ENCODE measurements at places on chromosomes 3 and 15.

GRCh38 chr15:53591041-53591440 lies 168.4 kb downstream of the WDR72 start:
- no peak for DNase-seq

- DNase-seq, result no peak
Measured at GRCh38 chr3:144843099-144843498, 871.5 kb downstream of the DIPK2A start.

DNA sequence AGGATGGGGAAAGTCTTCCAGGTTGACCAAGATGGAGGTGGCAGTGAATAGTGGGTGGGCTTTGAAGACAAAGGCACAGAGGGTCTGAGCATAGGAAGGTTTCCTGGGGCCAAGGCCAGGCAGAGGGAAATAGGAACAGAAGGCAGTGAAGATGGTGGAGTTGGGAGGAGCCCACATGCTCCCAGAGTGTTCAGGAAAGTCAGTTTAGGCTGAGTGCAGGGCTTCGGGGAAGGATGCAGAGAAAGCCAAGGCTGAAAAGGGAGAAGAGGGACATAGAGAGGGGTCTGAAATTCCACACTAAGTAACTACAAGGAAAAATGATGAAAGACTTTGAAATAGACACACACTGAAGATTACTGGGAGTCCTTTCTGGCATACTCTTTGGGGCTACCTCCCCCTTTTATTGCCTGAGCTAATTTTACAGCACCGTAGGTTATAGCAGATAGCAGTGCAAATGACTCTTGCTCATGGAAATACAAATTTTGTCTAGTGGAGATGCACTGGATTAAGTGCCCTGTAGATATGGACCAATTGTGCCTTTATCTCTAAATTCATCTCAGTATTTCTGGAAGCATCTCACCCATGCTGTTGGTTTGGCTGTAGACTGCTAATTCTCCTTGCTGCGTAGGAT lies 3.8 kb downstream of the CX3CR1 start:
- no peak for DNase-seq

DNA sequence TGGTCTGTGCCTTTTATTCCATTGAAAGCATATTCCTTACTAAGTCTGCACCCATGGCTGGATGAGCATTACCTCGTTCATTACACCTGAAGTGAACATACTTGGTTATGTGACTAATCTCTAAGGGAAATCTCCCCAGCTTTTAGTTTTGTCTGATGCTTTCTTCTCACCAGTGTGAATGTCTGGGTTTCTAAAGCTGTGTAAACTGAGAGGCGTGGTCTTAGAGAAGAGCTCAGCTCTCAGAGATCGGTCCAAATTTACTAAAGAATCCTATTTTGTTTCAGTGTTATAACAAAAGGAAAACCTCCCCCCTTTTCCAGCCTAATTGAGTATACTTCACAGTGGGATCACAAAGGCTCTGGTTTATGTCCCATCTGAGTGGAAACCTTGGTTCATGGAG lies 352.3 kb downstream of the PTPRG start:
- no peak for DNase-seq

DNA sequence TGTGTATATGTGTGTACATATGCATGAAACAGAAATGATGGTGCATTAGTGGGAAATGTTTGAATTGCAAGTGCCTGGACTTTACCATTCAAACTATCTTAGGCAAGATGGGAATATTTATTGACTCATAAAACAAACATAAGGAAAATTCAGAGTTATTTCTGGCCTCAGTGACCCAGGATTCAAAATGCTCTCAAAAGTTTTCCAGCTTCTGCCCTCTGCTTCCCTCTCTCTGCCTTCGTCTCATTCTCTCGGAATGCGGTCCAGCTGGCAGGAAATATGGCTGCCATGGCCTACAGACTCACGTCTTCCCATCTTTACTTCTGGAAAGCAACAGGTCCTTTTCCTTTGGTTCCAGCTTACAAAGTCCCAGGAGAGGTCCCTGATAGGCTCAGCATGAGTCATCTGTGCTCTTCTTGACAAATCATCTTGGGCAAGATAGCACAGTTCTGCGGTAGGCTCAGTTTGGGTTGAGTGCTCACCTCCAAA lies 8.7 kb upstream of the ZNF774 start:
- DNase-seq, result no peak

GRCh38 chr3:147189016-147189415 lies 217.3 kb downstream of the ZIC4 start:
- DNase-seq, result no peak

DNA sequence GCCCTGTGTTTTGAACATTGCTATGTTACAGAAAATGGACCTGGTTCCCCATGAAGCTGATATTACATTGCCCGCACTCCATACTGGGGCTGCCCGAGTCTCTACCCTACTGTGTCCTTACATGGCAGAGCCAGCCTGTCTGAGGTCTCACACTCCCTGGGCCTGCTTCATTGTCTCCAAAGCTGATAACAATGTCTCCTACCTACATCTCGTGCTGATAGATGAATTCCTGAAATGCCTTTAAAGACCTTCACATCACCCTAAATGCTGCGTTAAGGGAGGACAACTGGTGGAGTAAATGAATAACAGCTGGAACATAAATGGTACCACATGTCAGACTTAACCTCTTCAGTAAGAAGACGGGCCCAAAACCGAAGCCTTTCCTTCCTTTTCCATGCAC lies 62.9 kb upstream of the PTX3 start:
- DNase-seq, result no peak

DNA sequence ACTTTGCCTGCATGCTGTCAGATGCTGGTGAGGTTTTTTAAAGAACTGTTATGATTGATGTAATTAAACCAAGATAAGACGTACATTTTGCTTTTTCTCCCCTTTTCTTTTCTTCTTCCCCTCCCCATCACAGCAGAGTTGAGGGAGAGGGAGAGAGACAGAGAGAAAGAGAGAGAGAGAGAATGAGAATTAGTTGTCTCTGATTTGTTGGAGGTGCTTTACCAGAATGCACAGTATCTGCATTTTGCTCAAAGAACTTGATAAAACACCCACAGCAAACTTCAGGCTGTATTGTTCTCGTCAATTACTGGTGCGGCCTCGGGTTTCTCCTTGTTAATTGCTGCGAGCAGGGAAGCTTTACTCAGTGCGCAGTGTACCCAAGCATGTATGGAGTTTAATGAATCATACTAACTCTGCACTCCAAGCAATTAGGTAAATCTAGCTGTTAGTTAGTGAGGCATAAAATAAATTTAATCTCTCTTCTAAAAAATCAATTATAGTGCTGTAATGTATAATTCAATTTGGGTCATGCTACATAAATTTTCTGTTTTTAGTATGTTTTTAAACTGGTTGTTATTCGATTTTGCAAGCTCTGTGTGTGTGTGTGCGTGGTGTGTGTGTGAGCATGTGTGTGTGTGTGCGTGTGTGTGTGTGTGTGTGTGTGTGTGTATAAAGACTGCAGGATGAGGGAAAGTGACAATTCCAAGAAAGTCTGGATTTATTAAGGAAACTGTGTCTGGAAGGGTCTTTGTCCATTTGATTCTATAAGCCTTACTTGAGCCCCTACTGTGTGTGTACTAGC lies 273.4 kb downstream of the TLE3 start:
- no peak for DNase-seq

DNA sequence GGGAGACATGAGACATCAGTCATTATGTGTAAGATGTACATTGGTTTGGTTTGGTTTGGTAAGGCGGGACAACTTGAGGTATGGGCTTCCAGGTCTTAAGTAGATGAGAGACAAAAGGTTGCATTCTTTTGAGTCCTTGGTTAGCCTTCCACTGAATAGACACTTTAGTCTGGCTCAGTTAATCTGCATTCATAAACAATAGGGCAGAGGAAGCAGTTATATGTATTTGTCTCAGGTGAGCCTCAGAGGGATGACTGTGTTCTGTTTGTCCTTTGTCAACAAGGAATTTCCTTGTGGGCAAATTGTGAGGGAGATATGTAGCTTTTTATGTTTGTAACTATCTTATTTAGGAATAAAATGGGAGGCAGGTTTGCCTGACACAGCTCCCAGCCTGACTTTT lies 50.4 kb downstream of the TCF12 start:
- no peak for DNase-seq

DNA sequence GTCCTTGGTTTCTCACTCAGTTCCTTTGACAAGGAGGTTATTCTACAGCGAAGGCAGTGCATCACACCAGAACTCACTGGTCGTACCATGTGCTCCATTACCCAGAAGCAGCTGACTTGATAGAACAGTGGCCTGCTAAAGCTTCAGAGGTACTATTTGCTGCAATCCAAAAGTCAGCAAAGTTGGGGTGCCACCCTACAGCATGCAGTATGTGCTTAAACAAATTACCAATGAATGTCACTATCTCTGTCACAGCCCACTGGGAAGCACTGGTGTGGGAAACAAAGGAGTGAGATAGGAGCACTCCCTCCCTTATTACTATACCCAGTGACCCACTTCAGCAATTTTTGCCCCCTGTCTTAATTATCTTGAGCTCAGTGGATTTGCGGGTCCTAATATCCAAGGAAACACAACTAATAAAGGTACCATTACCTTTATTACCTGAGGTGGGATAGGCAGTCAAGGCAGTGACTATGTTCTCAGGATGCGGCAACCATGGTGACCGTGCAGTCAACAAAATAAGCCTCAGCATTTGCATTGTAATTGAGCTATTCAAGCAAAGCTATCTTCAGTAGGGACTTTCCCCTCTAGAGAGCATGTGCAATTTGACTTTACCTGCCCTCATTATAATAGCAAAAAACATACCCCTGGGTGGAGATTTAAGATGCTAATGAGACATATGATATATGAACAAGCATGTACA lies 199.4 kb downstream of the OCA2 start:
- no peak for DNase-seq

GRCh38 chr3:39791603-39792002 lies 17.8 kb upstream of the MYRIP start:
- DNase-seq, result no peak

- DNase-seq, result no peak
Measured at GRCh38 chr3:60081381-60082095, 1031.7 kb upstream of the CFAP20DC start.

- DNase-seq, result no peak
Measured at GRCh38 chr15:88395241-88395640, 71.9 kb downstream of the MRPL46 start.

DNA sequence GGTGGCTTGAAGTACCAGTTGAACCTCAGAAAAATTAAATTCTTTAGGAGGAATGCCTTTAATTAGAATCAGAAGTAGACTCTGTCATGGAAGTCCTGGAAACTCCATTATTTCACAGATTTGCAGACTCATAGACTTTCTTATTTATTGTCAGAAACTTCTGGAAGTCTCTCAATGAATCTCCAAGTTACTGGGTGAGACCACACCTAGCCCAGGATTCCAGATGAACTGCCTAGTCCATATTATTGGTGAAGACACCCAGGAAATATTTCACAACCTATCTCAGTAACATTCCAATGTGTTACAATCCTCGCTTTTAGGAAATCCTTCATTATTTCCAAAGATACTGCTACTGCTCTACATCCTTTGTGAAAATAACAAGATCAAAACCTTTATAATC lies 6.5 kb upstream of the THBS1 start:
- no peak for DNase-seq

GRCh38 chr3:138417559-138417982 lies 16.8 kb upstream of the ESYT3 start:
- DNase-seq, result peak; percentile 60

GRCh38 chr15:93154666-93155065 lies 65.7 kb upstream of the RGMA start:
- DNase-seq, result no peak

DNA sequence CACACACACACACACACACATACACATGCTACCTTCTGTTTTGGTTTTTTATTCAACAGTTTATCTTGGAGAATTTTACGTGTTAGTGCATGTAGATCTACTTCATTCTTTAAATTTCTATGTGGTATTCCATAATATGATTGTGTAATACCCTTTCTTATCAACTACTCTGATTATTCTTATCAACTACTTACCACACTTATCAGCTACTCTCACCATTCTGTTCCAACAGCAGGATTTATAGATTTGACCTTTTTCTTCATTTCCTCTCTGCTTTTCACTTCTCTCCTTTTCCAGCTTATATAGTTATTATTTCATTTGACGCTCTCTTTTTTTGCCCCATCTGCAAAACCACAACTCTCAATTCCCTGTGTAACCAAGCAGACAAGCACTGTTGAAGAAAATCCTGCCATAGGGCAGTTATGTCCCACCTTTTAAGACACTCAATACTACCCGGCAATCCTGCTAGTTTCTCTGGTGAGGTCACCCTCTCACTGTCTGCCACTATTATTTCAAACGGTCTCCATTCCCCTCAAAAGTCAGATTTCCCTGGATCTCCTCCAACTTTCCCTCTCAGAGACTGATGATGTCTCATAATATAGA lies 56.9 kb upstream of the SATB1 start:
- DNase-seq, result no peak

DNA sequence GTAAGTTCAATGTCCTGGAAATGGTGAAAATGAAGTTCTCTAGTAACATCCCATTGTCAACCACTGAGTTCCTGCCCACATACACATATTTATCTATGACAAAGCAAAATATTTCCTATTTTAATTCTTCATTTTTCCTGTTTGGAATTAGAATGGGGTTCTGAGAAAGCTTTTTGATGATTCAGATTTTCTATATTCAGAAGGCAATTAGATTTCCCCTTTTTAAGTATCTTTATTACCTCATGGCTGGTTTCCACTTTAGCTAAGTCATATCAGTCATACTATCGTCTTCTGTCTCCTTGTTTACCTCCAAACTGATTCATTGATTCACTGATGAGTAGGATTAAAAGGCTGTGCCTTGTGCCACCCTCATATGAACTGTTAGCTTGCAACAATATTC lies 17.9 kb downstream of the ETFA start:
- no peak for DNase-seq
